NCI-H2081 (cell line): ENCODE measurements at places on chromosomes 6 and 20.

GRCh38 chr20:56363491-56363890 is 4.7 kb downstream of the FAM210B start:
- no peak for DNase-seq

GRCh38 chr20:41178495-41178894 is 41.2 kb downstream of the PLCG1 start:
- DNase-seq = no peak

DNA sequence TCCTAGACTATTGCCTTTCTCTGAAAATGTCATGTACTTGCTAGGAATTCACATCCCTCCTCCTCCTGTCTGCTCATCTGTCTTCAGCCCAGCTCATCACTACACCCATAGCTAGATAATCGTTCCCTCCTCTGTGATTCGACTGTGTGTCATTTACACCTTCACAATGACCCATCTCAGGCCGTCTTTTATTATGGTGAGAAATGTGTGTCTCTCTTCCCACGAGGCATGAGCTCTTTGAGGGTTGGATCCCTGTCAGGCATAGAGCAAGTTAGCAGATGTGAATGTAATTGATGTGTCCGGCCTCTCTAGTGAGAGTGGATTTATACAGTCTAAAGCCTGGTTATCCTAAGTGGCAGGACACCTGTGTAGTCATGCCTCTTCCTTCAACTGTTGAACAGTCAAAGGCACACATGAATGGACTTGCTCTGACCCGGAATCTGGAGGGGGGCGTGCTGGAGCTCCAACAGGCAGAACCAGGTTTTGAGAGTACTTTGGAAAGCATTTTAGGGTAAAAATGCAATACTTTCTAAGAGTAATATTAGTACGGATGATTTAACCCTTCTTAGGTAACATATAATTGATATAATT is 182.1 kb downstream of the UTRN start:
- DNase-seq = no peak

DNA sequence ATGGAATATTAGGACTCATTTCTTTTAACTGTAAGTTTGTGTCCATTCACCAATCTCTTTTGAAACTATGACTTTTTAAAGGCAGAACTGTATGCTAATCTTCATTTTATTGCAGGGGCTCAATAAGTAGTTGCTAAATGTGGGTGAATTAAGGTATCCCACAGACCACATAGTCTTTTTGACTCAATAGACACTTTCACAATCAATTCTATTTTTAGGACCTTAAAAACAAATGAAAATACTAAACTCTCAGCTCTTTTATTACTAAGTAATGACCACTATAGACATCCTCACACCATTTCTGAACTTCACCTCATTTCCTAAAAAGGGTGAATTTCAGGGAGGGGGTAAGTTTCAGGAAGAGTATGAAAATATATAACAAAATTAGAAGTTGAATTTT is 106.8 kb upstream of the BEND6 start:
- no peak for DNase-seq

- DNase-seq = no peak
Observed at GRCh38 chr20:50481741-50482140, 28.4 kb upstream of the PTPN1 start.

GRCh38 chr6:17452096-17452495 is 58.7 kb downstream of the CAP2 start:
- DNase-seq = no peak

DNA sequence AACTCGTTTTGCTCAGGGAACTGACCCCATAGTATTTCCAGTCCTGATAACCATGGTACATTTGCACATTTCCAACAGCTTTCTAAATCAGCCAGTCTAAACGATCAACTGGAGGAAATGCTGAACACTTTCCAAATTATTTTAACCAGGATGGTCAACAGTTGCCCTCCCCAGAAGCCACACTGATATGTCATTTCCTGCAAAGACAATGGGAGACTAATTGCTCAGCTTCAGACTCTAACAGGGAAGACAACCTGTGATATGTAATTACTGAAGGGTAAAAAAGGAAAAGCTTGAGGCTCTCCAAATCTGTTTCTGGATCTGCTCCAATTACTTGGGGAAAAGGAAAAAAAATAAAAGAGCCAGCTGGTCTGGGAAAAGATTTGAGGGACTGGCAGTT is 88.8 kb downstream of the FYN start:
- peak; percentile 72 for DNase-seq
